WTC11 (cell line): ENCODE measurements at places on chromosomes 12 and 14. TPM values are rescaled to one million over a fixed set of nuclear protein-coding genes. Genes with fewer than 3 reads are reported as not detected.

DNA sequence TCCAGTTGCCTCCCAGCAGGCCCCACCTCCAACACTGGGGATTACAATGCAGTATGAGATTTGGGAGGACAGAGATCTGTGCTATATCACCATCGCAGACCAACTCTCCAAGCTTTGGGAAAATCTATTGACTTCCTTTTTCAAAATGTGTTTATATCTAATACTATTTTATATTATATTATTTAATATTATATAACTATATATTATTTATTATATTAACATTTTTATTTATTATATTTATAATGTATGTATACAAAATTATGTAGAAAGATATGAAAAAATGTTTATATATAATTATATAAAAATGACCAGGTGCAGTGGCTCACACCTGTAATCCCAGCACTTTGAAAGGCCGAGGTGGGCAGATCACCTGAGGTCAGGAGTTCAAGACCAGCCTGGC is 36.4 kb downstream of the DNAH10 start:
- H3K27me3 ChIP-seq: no peaks in the 10 kb centered on the region; the same call in 1 of the 2 replicates
- no peak overlapping the region for H3K4me3 ChIP-seq
- H3K4me1 ChIP-seq: no peaks in the 10 kb centered on the region

DNA sequence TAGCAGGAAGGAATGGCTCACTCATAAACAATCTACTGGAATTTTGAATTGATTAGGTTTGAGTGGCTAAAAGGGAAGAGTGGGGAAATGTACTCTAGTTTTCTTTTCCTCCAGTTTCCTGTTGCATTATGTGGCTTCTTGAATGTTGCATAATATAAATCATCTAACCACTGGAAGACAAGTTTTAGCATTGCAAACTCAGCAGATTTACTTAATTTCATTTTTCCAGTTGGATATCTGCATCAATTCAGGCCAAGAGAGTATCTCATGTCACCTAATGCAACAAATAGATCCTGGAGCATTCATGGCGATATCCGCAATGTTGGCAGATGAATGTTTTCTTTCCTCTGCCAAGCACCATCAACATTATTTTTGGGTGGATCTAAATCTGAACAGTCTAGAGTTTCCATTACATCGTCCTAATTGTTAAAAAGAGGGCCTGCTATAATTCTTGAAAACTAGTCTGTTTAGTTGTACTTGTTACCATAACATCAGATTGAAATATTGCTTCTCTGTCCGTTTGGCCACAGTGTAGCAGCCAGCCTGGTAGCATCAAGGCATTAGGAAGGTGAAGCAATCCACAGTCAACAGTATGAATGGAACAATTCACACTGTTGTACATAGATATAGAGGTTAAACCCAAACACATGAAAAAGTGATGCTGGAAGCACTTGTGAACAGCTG is 544.2 kb downstream of the ETNK1 start:
- DNase-seq: no peak
- peaks cover 11% of the 10 kb centered on the region for H3K36me3 ChIP-seq
- no peaks in the 10 kb centered on the region for H3K27me3 ChIP-seq
- no peak overlapping the region for H3K27ac ChIP-seq
- H3K4me1 ChIP-seq: no peaks in the 10 kb centered on the region
- no peak overlapping the region for H3K4me3 ChIP-seq

DNA sequence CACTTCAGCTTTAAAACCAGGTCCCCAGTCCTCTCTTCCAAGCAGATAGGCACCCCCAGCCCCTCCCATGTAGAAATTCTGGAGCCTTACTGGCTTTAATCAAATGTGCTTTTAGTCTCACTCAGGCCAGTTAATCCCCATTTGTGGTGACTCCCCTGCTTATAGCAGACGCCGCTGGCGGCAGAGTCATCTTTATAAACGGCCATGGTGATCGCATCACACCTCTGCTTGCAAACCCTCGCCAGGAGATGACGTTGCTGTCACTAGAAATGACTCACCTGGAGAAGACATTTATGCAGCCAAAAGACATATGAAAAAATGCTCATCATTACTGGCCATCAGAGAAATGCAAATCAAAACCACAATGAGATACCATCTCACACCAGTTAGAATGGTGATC is 369.3 kb downstream of the VRK1 start:
- no peaks in the 10 kb centered on the region for H3K27me3 ChIP-seq
- no peak for DNase-seq
- H3K27ac ChIP-seq: no peak overlapping the region
- no peak overlapping the region for H3K4me3 ChIP-seq
- H3K4me1 ChIP-seq: peaks cover 4% of the 10 kb centered on the region; the same call in 1 of the 2 replicates

DNA sequence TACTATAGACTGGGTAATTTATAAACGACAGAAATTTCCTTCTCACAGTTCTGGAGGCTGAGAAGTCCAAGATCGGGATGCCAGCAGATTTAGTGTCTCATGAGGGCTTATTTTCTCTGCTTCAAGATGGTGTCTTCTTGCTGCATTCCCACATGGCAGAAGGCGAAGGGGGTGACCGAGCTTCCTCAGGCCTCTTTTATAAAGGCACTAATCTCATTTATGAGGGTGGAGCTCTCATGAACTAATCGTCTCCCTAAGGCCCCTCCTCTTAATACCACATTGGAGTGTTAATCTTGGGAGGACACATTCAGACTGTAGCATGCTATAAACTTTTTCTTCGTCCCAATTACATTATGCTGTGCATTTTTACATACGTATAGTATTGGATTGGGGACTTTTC is 200.4 kb upstream of the ARHGAP5 start:
- H3K36me3 ChIP-seq: no peaks in the 10 kb centered on the region
- H3K4me1 ChIP-seq: no peaks in the 10 kb centered on the region
- no peak overlapping the region for H3K4me3 ChIP-seq
- DNase-seq: no peak
- no peak overlapping the region for H3K27ac ChIP-seq

DNA sequence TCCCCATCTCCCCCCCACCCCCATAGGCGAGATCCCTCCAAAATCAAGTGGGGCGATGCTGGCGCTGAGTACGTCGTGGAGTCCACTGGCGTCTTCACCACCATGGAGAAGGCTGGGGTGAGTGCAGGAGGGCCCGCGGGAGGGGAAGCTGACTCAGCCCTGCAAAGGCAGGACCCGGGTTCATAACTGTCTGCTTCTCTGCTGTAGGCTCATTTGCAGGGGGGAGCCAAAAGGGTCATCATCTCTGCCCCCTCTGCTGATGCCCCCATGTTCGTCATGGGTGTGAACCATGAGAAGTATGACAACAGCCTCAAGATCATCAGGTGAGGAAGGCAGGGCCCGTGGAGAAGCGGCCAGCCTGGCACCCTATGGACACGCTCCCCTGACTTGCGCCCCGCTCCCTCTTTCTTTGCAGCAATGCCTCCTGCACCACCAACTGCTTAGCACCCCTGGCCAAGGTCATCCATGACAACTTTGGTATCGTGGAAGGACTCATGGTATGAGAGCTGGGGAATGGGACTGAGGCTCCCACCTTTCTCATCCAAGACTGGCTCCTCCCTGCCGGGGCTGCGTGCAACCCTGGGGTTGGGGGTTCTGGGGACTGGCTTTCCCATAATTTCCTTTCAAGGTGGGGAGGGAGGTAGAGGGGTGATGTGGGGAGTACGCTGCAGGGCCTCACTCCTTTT is 2.7 kb downstream of the GAPDH start:
- peaks cover 53% of the 10 kb centered on the region for H3K4me1 ChIP-seq
- H3K27ac ChIP-seq: peak overlapping the region; percentile 97
- peaks cover 41% of the 10 kb centered on the region for H3K36me3 ChIP-seq
- no peak for DNase-seq

- peak overlapping the region; percentile 66 for H3K27ac ChIP-seq
- DNase-seq: peak; percentile 63
- H3K27me3 ChIP-seq: no peaks in the 10 kb centered on the region
- H3K4me1 ChIP-seq: peaks cover 16% of the 10 kb centered on the region
- peaks cover 4% of the 10 kb centered on the region; the same call in 1 of the 2 replicates for H3K36me3 ChIP-seq
- H3K4me3 ChIP-seq: no peak overlapping the region
These were observed 10.3 kb upstream of the FERMT2 start for GRCh38 chr14:52961060-52961639.

- no peak overlapping the region for H3K27ac ChIP-seq
- peaks cover 20% of the 10 kb centered on the region for H3K36me3 ChIP-seq
- H3K4me1 ChIP-seq: peaks cover 51% of the 10 kb centered on the region
- peak overlapping the region; percentile 97 for H3K4me3 ChIP-seq
- peaks cover 86% of the 10 kb centered on the region for H3K27me3 ChIP-seq
- DNase-seq: peak; percentile 40
These were observed 4.9 kb downstream of the BMP4 start for GRCh38 chr14:53951627-53952303.

DNA sequence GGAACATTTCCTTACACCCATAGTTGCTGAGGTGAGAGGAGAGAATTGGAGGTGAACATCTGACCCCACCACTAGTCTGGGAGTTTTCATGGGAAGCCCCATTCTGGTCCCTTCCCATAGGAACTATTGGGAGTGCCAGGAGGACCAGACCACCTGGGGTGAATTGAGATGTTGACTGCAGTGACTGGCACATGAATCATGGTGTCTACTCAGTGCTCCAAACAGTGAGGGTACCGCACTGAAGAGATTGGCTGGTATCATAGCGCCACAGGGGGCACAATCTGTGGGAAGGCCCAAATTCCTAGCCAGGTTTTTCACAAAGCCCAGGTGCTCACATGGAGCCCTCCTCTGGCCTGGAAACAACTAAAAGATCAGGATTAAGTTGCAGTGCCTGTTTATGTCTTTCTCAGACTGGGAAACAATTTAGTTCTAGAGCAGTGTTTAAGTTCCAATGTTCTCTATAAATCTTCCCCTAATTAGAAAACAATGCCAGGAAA is 3.7 kb upstream of the RNASE9 start:
- H3K36me3 ChIP-seq: peaks cover 24% of the 10 kb centered on the region
- H3K4me3 ChIP-seq: no peak overlapping the region
- H3K4me1 ChIP-seq: peaks cover 39% of the 10 kb centered on the region
- peak; percentile 23 for DNase-seq

GRCh38 chr12:29198901-29199300 is 49.8 kb downstream of the FAR2 start:
- H3K36me3 ChIP-seq: peaks cover 17% of the 10 kb centered on the region
- H3K4me3 ChIP-seq: no peak overlapping the region
- peaks cover 9% of the 10 kb centered on the region for H3K4me1 ChIP-seq
- peaks cover 86% of the 10 kb centered on the region for H3K27me3 ChIP-seq
- DNase-seq: no peak

DNA sequence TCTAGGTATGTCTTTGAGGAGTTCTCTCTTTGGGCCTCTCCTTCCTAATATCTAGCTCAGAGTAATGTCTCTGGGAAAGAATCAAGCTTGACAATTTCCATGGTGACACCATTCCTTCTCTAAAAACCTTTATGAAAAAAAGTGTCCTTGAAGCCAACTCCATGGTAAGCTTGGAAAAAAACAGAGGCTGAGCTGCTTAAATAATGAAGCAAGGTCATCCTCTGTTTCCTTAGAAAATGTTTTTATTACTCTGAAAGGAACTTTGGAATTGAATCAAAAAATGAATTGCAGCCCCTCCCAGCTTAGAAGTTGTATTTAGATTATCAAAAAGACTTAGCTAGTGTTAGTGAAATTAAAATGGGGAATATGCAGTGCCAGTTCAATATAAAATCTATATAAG is 166.1 kb upstream of the KITLG start:
- H3K4me3 ChIP-seq: no peak overlapping the region
- H3K4me1 ChIP-seq: peaks cover 12% of the 10 kb centered on the region

DNA sequence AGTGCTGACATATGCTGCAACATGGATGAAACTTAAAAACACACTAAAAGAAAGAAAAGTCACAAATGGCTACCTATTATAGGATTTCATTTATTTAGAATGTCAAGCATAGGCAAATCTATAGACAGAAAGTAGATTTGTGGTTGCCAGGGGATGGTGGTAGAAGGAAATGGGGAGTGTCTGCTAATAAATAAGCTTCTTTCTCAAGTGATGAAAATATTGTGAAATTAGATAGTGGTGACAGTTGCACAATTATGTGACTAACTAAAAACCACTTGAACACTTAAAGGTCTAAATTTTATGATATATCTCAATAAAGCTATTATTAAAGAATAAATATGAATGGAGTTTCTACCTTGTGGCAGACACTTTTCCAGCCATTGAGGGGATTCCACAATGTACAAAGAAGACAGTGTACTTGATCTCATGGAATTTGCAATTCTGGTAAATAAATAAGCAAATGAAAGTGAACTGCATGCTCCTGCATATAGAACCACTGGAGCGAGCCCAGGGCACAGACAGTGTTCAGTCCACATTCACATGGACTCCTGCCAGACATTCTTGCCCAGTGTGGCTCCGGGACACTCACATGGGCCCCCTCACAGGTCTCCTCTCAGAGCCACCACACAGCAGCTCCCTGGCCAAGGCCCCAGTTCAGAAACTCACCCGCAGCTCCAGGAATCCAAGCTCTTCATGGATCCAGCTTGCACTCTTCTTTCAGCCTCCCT is 107.1 kb upstream of the ARID2 start:
- no peaks in the 10 kb centered on the region for H3K36me3 ChIP-seq
- no peak overlapping the region for H3K27ac ChIP-seq
- H3K4me3 ChIP-seq: no peak overlapping the region
- H3K27me3 ChIP-seq: no peaks in the 10 kb centered on the region
- H3K4me1 ChIP-seq: peaks cover 5% of the 10 kb centered on the region
- DNase-seq: no peak

- peak overlapping the region; percentile 61 for H3K27ac ChIP-seq
- DNase-seq: no peak
- H3K4me3 ChIP-seq: peak overlapping the region; percentile 86
These were observed 319 bp downstream of the GALNT6 start for GRCh38 chr12:51390891-51391282.

- no peaks in the 10 kb centered on the region for H3K36me3 ChIP-seq
- no peak overlapping the region for H3K4me3 ChIP-seq
- H3K27ac ChIP-seq: no peak overlapping the region
- no peaks in the 10 kb centered on the region for H3K4me1 ChIP-seq
- no peaks in the 10 kb centered on the region for H3K27me3 ChIP-seq
- no peak for DNase-seq
These were observed 203.3 kb downstream of the NAV3 start for GRCh38 chr12:78034025-78034424.

The AKAP3 gene
- total RNA-seq: 1.8 to 2.6 TPM (median 1.9 TPM) in 3 replicates

The HHIPL1 gene
- total RNA-seq: 1.2 to 2.0 TPM (median 1.5 TPM) in 3 replicates

The IGF1 gene
- total RNA-seq: 0.05 TPM in 1 of 3 replicates, not detected in the others

The CD163 gene
- 0.77 to 1.1 TPM (median 0.96 TPM) in 3 replicates for total RNA-seq

The SERPINA3 gene
- 2.7 to 3.5 TPM (median 3.0 TPM) in 3 replicates for total RNA-seq

The TAS2R13 gene
- total RNA-seq: 0.37 to 0.62 TPM (median 0.37 TPM) in 3 replicates

The GPD1 gene
- 0.39 to 0.77 TPM (median 0.62 TPM) in 3 replicates for total RNA-seq

The NOVA1 gene
- total RNA-seq: 11.6 to 14.6 TPM (median 13.6 TPM) in 3 replicates

The PLEKHA5 gene
- total RNA-seq: 53.4 to 61.1 TPM (median 57.1 TPM) in 3 replicates

The CELA1 gene
- not detected in 3 replicates for total RNA-seq
